ENCODE measurements at places on chromosomes 6 and 20.

DNA sequence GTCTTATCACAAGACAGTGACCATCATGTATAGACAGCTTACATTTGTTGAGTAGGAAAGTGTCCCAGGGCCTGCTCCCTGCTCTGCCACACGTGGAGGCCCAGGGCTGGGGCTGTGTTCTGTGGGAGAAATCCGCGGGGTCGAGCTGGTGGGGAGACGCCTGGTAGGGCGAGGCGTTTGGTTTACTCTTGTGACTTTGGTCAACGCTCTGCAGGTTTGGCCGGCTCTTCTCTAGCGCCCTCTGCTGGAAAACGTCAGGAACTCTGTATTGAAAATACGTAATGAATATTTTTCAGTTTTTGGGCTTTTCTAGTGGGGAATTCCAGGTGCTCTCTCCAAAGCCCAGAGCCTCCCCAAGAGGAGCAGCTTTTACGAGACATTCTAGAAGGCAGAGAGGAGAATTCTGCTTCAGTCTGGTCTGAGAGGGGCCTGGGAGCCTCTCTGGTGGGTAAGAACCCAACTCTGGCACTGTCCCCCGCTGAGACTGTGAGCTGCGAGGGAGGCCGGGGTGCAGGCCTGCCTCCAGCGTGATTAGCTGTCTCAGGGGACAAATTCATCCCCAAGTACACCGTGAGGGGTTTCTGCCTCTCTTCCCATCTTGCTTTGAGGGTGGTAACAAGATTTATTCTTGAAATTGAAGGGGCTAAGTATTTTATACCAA, 112.6 kb upstream of the RALGAPA2 start:
- DNase-seq: peak; percentile 84

DNA sequence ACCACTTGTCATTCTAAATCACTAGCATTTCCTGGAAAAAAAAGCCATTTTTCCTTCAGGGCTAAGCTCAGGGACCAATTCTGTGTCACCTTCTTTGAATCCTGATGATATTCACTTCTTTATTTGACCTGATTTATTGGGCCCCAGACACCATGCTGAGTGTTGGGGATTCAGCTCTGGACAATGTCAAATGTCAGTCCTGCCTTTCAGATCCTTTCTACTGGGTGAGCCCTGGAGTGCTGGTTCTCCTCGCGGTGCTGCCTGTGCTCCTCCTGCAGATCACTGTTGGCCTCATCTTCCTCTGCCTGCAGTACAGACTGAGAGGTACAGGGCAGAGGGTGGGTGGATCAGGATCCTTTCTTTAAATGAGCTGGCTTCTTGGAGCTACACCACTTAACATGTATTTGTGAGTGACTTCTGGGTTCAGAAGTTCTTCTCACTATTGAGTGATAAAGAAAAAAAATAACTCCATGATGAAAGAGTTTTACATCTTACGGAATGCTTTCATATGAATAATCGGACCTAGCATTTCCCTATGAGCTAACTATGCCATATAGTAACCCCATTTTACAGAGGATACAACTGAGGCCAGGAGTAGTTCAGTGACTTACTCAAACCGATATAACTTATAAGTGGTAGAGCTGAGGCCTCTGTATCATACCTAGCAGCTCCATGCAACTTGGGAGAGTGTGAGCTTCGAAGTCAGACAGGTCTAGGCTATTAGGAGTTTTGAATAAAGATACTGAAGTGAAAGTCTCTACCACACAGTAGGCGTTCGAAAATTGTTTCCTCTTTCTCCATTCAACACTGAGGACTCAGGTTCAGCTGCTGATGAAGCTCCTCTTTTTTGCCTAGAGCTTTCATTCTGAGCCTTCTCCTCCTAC, 9.3 kb downstream of the MOG start:
- DNase-seq: no peak

- DNase-seq: no peak
Measured at GRCh38 chr6:170022827-170023619, 267.9 kb downstream of the DLL1 start.

DNA sequence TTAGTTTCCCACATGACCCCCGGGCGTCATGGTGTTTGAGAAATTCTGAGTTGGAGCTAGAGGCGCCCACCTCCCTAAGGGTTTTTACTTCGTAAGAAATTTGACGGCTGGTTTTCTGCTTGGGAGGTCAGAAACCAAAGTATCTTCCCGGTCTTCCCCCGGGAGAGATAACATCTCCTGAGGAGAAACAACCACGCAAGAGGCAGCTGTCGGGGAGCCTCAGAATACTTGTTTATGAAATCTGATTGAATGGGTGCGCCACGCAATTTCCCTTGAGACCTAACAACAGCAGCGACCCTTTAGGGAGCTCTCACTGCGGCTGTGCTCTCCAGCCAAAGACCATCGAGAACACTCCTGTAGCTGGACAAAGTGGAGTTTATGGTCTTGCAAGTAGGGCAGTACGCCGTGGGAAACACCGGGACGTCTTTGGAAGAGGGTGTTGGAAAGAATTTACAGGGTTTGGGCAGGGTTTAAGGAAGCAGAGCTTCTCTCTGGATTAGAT, 608 bp upstream of the EIF2S2 start:
- peak; percentile 73 for DNase-seq

GRCh38 chr6:114634016-114634415, 291.2 kb upstream of the HS3ST5 start:
- no peak for DNase-seq

GRCh38 chr6:71513036-71513435, 224.4 kb downstream of the OGFRL1 start:
- DNase-seq: no peak

DNA sequence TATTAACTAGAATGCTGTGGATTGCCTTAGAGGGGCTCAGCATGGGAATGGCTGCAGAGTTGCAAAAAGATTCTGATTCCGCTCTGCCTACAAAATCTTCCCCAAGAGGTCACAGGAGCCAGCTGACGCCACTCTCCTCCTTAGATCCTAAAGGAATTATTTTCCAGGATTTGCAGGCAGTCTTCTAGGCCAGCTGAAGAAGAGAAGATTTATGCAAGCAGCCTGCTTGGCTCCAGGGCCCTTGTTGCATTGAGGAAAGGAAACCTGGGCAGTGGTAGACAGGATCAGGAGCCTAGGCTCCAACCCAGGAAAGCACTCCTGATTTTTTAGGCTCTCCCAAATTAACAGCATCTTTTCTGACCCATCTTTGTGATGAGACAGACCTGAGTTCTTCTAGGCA, 245.8 kb downstream of the PKHD1 start:
- DNase-seq: no peak

DNA sequence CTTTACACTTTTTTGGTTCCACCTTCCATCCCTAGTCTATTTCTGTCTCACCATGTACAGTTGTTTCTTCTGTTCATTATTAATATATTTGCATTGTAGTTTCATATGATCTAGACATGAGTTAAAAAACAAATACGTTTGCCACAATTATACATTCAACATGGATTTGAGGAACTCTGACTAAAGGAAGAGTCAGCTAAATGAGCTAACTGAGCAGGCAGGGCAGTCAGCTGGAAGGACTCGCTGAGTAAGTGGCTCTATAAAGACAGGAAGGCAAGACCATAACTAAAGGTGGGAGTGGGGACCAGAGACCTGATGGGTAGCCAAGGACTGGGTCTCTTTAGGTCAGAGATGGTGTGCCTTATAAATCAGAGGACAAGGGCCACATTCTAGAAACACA, 26.3 kb downstream of the TMX4 start:
- DNase-seq: no peak

- DNase-seq: no peak
Measured at GRCh38 chr6:168412456-168412855, 28.5 kb upstream of the SMOC2 start.

DNA sequence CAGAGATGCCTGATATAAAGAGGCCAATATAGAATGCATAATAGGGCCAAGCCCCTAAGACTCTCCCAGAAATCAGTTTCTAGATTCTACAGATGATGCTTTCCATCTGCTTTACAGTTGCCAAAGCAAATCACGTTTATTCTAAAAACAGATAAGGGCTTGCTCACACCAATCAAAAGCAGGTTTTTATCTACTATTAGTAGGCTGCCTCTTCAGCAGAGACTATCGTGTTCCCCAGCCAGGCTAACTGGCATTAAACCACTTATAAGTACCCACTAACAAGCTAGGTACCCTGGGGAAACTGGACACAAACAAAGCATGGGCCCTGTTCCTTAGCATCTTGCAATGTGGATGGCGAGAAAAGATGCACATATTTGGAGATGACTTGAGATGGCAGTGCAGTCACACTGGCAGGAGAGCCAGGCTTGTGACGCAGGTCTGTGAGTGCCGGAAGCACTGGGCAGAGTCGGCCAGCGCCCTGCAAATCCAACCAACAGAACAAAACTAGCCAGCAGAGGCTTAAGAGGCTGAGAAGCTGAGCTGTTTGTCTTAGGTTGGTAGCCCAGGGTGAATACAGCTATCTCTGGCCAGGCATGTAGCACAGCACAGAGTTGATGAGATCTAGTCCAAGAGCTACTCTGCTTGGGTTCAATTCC, 73.4 kb downstream of the GFOD1 start:
- no peak for DNase-seq

GRCh38 chr20:38726804-38727606, 2.7 kb downstream of the SLC32A1 start:
- peak; percentile 6 for DNase-seq

- DNase-seq: peak; percentile 65
Measured at GRCh38 chr6:35500782-35501181, 3.9 kb upstream of the TEAD3 start.

- no peak for DNase-seq
Measured at GRCh38 chr20:23686046-23686750, 2.6 kb downstream of the CST4 start.

DNA sequence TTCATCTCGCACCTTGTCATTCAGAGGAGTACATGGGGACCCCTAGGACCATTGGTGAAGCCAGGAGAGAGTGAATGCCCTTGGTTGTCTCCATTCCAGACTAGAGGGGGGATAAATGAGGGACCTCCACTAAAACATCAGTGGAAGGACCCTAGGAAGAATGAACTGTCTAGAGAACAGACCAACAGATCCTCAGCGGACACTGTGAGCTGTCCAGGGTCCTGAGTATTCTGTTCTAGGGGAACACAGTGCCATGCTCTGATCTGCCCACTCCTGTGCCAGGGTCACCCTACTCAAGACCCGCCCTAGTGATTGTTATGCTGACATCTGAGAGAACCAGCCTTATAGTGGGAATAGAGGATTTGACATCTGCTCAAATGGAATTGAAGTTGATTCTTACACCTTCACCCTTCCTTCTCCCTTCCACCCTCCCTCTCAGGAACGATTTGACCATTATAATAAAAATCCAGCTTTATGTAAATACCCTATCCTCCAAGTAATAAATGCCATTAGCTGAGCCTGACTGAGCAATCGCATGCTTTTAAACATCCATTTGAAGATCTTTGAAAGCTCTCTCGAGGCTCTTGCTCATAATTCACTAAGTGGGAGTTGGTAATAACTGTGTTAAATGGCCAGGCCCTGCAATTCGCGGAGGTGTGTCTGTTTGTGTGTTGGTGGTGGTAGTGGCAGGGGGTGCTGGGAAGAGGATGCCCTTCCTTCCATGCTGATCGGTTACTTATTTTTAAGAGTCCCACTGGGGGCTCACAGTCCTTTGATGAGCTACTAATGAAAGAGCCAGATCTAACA, 43.6 kb upstream of the SLC32A1 start:
- no peak for DNase-seq

DNA sequence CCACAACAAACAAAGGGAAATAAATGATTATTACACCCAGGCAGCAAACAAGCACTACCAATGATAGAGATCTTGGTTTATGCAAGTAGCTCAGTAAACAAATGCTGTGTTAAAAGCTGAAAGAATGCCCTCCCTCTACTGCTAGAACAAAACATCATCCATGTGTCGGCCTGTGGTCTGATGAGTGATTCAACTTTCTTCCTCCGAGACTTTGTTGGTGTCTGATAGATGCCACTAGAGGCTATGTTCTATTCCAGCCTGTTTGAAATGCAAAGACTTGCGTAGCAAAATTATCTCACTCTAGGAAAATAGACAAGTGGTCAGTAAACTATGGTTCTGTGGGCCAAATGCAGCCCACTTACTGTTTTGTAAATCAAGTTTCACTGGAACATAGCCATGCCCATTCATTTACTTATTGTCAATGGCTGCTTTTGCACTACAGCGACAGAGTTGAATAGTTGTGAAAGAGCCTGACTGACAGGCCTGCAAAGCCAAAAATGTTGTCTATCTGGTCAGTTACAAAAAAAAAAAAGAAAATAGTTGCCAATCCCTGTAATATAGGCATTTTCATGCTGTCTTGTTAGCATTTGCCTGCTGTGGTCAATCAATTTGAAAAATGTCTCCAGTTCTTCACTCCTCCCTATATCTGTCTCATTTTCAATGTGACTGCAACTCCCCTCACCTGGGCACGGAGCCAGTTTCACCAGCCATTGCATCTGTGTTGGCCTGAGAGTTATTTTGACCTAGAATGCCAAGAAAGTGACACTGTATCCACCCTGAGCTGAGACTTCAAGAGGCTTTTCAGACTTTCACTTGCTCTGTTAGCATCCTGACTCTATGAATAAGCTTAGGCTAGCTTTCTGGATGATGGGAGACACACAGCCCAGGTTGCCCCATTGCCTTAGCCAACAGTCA, 544.6 kb upstream of the BTBD3 start:
- no peak for DNase-seq

DNA sequence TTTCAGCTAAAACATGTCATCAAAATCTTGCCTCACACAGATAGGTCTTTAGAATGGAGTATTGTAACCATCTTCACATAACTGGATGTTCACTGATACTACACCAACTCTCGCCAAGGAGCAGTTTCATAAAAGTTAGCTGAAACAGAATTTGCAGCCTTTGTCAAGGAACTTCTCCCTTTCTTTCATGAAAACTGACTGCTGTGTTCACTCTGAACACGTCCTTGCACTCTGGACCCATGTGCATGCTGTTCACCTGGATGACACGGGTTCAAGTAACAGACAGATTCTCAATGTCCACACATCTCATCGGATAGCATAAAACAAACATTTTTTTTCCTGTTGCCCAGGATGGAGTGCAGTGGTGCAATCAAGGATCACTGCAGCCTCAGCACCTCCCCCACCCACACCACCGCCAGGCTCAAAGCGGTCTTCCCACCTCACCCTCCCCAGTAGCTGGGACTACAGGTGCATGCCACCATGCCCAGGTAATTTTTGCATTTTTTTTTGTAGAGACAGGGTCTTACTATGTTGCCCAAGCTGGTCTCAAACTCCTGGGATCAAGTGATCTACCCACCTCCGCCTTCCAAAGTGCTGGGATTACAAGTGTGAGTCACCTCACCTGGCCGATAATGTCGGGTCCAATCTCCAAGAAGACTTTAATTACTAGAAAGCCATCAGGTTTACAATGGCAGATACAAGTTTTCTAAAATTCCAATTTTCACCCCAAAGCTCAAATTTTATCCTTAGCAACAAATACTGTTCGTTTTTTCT, 9.4 kb downstream of the DIDO1 start:
- no peak for DNase-seq

- DNase-seq: no peak
Measured at GRCh38 chr6:124482071-124482491, 480.2 kb upstream of the RNF217 start.

GRCh38 chr6:143233554-143234285, 173.0 kb downstream of the AIG1 start:
- no peak for DNase-seq

- peak; percentile 26 for DNase-seq
Measured at GRCh38 chr6:46138281-46138680, 8.5 kb downstream of the ENPP4 start.

- no peak for DNase-seq
Measured at GRCh38 chr6:10014557-10014956, 400.3 kb downstream of the TFAP2A start.

All from NCI-H510A treated with DMSO at 0.1 percent for 48 hours (cell line).